Frontal cortex (tissue), 4 donors: ENCODE measurements at places on chromosomes 2 and 18.

DNA sequence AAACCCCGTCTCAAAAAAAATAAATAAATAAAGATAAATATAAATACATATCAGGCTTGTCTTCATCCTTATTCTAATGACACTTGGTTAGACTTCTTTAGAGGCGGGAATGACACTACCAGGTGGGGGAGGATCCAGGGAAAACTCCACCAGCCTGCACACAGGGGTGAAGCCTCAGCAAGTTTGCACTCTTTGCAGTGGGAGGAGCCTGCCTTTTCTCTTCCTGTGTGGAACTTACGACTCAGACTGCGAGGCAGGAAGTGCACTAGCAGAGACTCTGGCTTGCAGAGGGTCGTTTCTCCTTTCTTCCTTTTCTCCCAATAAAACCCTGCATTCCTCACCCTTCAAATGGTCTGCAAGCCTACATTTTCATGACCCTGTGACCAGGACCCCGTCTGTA is 153.6 kb upstream of the CBLN2 start:
- no peak for DNase-seq

DNA sequence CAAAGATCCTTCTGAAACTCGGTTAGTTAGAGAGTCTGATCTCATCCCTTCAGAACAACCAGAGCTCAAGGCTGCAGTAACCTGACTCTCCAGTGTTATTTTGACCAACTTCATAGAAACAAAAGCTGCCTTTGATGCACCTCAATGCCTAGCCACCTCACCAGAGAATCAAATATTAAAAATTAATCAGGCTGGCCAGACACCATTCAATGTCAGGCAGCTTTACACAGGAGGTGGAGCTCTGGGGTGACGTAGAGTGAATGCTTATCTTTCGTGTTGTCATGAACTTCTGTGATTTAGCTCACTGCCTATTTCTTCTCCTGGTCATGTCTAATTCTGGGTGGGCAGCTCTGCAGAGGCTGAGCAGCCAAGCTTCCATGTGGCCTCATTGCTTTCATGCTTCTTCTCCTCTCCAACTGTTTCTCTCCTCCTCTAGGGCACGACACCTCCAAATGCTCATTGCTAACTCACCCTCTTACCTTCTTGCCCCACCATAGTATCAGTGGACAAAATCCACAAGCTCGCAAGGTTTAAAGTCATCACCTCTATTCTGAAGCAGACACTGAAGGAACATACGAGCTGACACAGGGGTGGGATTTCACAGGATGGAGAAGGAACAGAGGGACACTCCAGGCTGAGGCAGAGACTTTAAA is 39.4 kb downstream of the AAK1 start:
- no peak for DNase-seq

- DNase-seq = no peak
Measured at GRCh38 chr2:237299906-237300305, 114.1 kb downstream of the COL6A3 start.

DNA sequence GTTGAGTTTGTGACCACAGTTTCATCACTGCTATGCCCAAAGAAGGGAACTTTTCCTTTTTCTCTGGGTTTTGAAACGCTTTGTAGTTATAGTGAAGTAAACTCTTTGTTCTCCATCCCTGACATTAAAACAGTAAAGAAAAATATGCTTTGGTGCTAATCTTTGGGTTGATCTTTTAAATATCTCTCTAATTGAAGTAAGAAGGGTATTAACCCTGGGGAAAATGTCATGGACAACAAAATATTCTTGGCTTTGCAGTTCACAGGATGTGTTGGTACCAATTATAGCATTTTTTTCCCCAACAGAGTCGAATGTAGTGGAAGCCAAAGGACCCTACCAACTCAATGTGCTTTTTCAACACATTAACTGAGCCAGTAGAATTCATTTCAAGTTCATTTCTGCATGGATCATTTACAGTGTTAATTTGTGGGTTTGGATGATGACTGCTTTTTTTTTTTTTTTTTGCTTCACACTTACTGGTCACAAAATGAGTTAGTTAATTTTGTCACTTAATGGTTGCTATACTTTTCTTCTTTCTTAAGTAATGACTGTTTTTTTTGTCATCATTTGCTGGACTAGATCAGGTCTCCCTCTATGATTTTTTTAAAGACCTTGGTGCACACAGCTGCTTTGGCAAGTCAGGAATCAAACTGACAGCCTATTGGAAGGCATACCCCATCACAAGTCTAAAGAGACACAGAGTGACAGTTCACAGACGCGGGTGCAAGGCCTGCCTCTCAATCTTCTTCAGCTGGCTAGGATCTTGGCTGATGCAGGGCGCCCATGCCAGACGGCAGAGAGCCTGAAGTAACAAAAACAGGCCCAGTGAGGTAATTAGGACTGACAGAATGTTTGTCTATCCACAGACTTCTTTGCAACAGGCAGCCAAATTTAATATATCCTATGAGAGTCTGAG is 98.8 kb upstream of the MMADHC start:
- no peak for DNase-seq

- DNase-seq = no peak
Measured at GRCh38 chr18:42517896-42518295, 562.9 kb downstream of the PIK3C3 start.

DNA sequence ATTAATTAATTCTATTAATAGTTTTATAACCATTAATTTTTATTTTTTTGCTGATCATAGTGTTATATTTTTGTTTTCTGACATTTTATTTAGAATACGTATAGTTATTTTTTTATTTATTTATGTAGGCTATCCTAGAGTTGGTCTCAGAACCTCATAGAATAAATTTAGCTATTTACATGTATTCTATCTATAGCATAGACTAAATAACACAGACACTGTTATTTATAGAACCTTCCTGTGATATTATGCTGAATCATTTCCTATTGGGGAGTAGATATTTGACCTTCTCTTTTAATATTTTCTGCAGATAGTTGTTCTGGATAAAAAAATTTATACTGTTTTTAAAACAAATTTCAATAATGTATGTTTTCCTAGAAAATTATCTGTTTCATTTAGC is 20.2 kb downstream of the ARHGEF33 start:
- DNase-seq = no peak

- DNase-seq = peak; percentile 66
Measured at GRCh38 chr2:96538487-96539214, 2.1 kb downstream of the ARID5A start.

GRCh38 chr18:48790869-48791635 is 159.7 kb downstream of the SMAD7 start:
- no peak for DNase-seq

GRCh38 chr18:69916412-69916811 is 31.3 kb downstream of the CD226 start:
- DNase-seq = no peak

DNA sequence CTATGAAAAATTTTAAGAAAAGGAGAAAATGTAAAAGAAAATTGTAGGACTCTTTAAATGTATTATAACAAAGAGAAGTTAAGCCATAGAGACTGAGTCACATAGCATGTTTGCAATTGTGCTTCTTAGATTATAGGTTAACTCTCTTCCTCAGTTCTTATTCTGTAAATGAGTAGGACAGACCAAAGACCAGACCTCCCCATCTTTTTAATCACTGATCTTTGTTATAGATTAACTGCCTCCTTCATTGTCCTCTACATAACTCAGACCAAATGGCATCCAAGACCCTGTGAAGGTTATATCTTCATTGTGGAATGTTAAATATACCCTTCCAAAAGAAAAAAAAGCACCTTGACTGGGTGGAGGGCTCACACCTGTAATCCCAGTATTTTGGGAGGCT is 316.9 kb upstream of the LRRTM4 start:
- no peak for DNase-seq

DNA sequence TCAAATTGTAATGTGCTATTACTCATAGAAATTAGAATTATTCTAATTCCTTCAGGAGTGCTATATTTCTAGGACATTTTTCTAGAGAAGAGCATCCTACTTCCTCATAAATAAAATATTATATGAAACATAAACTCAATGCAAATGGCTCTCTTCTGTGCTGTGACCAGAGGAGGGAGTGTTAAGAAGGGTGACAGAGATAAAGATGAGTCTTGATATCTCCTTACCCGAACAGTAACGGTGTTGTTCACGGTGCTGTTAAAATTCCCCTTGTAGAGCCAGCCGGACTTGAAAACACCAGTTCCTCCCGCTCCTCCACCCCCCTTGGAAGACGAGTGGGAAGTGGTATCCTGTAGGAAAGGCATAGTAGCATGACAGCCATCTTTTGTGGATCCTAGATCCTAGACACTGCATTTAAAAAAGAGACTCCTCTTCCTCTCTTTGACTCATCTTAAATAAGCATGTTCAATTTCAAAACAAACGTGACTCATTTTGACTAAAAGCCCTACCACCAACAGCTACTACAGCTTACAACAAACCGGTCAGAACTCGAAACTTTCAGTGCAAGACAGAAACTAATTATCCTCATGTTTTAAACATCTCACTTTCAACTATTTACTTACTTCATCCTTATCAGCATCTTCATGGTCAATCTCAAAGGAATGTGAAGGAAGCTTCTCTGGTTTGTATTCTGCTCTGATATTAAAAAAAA is 156.3 kb downstream of the DOCK10 start:
- no peak for DNase-seq

DNA sequence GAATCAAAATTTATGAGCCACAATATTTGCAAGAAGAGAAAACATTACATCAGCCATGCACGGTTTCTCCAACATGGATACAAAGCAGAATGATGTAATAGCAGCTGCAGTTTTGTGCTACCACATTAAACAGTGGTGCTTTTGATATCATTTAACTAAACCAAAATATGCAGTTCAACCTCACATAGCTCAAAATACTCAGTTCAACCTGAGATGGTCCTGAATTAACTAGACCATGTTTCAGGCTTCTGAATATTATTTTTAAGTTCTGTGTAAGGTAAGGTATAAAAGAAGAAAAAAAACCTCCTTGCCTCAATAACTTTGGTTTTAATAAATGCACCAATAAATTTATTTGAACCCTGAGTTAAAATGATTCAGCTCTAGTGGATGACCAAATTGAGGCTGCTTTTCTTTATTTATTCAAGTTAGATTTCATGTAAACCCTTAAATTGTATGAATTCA is 18.8 kb upstream of the TSPYL6 start:
- DNase-seq = no peak

- DNase-seq = no peak
Measured at GRCh38 chr2:188979187-188980114, 5.3 kb downstream of the COL3A1 start.

- DNase-seq = no peak
Measured at GRCh38 chr2:157176602-157177001, 80.9 kb upstream of the GALNT5 start.

DNA sequence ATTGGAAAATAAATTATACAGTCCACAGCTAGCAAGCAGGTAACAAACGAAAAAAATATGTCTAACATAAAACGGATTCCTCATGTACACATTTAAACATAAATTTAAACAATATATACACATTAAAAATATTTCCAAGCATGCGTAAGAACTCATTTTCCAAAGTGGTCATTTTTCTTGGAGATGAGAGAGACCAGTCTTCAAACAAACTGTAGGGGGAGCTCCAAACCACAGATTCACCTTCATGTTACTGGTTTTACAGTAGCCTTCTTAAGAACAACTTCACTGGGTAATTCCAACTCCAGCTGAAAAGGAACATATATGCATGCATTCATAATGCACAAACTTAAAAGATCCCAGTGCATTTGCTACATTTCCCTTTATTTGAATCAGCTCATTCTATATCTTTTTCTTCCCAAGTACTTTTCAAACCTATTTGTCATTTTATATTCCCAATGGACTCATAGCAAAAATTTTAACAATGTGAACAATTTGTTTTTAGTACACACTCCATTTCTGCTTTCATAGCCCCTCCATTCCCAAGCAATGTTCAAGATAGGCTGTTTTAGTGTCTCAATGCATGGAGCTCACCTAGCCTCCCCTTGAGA is 4.7 kb upstream of the STAMBP start:
- peak; percentile 55 for DNase-seq

DNA sequence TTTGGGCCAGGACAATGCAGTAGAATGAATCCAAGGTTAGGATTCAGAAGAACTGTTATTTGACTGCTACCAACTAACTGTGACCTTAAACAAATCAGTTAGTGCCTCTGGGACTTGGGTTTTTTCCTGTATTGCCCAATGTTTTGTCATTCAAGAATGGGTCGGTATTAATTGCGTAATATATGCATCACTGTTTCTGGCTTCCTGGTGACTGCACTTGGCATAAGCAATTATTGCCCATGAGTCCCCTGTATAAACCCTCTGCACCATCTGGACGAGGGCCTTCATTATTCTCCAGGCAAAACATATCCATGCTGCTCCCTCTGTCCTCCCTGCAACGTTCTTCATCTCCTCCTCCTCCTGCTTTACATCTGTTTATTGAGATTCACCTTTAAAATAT is 255.8 kb upstream of the LRRTM1 start:
- DNase-seq = no peak

DNA sequence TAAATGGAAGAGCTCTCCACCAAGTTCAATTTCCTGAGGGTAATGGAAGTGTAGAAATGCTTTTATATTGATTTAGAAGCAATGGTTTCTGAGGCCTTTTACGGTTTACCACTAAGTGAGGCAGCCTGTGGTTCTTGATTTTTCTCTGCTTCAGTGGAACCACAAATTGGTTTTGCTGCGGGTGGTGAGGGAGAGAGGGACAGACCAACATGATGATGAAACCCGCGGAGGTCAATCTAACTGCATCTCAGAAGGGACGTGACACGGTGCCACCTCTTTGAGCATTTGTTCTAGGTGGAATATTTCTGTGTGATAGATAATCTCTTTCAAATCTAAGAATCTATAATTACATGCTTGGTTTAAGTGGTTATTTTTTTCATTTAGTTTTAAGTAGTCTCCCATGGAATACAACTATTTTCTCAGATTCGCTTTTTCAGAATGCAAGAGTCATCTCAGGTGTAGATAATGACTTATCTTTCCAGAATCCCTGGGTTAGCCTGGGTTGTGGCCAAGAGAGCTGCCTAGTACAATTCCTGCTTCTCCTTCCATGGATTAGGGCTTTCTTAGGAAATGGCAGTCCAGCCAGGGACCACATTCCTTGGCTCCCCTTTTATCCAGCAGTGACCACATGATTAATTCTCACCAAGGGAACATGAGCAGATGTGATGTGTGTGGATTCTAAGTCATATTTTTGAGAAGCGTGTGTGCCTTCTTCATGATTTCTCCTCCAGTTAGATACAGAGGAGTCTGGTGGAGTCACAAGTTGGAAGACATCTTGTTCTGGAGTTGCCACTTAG is 52.5 kb downstream of the KCNE4 start:
- DNase-seq = no peak

GRCh38 chr2:23502096-23502495 is 117.1 kb downstream of the KLHL29 start:
- DNase-seq = no peak

DNA sequence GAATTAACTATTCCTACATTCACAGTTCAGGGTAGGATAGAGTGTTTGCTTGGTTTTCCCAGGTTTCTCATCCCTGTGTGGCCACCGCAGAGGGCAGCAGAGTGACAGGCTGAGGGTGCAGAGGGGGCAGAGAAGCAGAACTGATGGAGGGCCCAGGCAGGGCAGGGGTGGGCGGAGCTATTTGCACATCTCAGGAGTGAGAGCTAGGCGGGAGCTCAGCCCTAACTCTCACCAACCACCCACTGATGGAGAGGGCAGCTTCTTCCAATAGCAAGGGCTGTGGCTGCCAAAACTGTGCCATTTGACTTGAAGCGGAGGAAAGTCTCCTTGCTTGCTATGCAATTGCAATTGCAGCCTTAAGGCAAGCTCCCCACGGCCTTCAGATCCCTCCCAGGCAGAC is 12.0 kb upstream of the DARS1 start:
- peak; percentile 30 for DNase-seq
